Stimulated activated naive CD4-positive, alpha-beta T cell treated with Interleukin-2 at 50 U/mL for 16 hours (primary cell): ENCODE measurements at places on chromosomes 1 and 21.

- no peak for DNase-seq
These were observed 69.1 kb downstream of the SLC66A1 start for GRCh38 chr1:19381261-19381660.

DNA sequence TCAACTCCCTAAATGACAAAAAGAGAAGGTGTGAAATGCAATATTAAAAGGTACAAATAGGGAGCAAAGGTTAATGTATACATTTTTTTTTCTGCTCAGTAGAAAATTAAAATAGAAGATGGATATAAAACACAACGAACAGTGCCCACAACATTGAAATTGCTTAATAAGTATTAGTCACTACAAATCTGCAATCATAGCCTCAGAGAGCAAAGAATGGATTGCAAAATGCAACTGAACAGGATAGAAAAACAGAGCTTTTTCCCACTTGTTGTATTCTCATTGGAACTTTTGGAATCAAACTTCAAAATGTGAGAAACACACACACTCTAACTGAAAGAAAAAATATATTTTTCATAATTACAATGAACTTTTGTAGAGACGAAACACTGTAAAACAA, 552.2 kb upstream of the NCAM2 start:
- DNase-seq: no peak

DNA sequence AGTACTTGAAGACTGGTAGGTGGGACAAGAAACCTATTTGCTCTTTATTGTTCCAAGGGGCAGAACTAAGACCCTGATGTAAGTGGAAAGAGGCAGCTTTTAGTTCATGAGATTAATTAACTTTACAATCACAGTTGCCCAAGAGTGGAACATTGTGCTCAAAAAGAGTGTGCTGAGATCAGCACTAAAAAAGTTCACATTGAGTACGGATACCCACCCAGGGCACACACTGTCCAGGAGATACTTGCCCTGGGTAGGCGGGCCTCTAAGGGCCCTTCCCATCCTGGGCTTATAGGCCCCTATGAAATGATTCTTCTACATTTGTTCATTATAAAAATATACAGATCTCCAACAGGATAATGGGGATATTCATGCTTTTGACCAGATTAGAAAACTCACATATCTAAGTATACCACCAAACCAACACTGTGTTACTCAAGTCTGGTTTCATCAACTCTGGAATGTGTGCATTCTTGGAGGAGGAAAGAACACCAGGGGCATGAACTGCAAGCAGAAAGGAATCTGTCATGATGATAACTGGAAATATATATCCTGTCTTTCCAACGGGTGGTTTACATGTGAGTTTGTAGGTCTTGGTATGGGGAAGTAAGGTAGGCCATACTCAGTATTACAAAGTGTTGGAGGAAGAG, 626.2 kb downstream of the SMYD3 start:
- DNase-seq: no peak

DNA sequence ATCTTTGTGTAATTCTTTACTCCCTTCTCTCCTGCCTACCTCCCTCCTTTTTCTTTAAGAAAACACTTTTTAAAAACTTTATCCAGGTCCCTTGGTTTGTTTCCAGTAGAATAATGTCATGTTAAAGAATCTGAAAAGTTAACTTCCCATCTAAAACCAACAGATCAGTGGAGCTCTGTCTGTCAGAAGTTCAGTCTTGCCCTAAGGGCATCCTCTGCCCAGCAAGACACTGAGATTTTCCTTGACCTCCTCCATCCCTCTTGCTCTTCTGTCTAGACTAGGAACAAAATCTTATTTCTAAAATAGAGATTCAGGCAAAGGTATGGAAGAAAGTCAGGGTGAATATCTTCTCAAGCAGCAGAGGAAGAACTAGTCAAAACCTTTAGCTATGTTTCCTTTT, 5.7 kb upstream of the GNL2 start:
- DNase-seq: no peak

DNA sequence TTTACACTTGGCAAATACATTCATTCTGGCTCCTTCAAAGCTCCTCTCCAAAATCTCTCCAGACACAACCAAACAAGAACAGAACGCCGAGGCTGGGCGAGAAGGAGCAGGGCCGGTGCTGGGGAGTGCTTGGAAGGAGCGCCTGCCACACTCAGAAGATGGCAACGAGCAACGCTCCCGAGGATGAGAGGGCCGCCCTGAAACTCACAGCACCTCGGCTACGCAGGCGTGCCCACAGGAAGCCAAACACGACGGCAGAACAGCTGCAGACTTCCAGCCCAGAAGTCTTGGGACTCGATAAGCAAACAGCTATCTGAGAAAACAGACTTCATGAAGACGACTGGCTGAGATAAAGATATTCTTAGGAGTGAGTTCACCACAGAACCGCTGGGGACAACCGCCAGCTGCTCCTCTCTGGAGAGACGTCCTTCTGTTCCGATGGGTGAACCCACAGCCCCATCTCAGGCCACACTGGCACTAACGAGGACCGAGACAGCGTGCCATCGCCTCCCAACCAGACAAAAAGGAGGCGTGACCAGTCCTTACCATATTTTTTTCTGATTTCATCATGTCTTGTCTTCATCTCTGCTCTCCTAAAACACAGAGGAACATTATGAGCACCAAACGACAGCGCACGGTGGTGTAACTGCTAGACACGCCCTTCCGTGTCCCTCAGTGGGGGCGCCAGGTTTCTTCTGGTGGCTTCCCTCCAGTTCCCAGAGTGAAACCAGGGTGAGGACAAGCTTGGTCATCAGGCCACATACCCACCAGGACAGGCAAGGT, 18.6 kb downstream of the PTTG1IP start:
- DNase-seq: no peak

DNA sequence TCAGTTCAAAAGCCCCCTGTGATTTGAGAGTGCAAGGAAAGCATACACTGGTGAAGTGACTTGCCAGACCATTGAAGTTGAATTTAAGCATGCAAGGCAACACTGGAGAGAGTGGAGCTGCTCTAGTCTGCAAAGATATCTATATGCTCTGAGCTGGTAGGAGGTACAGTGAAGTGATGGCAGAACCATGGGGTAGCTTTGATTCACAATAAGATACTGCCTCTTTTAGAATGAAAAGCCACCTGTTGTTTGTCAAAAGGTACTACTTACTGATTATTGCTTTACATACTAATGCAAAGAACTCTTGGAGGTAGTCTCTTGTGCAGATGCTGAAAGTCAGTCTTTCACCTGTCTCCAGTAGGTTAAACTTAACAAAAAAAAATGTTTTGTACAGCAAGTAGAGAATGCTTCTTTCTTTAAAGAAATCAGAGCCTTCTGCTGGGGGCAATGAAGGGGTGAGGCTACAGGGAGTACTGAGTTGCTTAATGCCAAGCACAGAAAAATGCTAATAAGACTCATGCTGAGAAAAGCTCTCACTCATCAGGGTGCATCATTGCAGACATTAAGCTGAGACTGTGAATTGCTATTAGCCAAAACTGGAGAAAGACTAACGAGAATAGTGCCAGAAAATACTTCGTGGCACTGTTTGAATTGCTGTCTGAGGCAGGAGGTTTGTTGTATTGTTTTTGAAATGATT, 1150.5 kb upstream of the TMPRSS15 start:
- DNase-seq: no peak

- no peak for DNase-seq
These were observed 183.2 kb downstream of the MRPL39 start for GRCh38 chr21:25424048-25424447.

GRCh38 chr1:208654241-208654640, 410.1 kb upstream of the PLXNA2 start:
- DNase-seq: no peak

GRCh38 chr1:203179667-203180005, 4.0 kb upstream of the MYBPH start:
- DNase-seq: no peak

DNA sequence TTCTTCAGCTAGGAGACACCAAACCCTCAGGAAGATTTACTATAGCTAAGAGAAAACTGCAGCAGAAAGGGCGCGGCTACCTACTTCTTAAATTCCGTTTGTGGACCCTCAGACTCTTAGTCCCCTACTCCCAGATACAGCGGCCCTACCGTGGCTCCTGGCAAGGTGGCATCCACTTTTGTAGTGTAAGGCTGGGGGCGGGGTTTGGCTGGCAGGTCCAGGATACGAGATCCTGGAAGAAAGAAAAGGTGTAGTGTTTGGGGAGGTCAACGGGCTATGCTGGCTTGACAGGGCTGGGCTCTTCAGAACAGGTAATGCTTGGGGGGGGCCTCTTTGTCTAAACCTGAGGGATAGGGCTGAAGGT, 280 bp downstream of the CREB3L4 start:
- no peak for DNase-seq
